ENCODE measurements at places on chromosomes 3 and 15.

DNA sequence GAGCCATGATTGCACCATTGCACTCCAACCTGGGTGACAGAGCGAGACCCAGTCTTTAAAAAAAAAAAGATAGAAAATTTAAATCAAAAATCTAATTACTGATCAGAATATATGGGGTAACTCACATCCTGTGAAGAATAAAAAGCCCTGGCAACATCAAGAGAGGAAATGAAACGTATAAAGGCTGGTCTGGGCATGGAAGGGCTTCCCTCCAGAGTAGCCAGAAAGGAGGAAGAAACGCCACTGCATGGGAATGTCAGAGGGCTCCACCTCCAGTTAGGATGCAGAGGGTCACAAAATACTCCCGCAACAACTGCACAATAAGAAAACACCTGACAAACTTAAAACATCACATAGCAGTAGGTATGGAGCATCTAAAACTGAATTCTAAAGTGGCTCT lies 4.9 kb upstream of the IQCF1 start:
- no peak for DNase-seq

DNA sequence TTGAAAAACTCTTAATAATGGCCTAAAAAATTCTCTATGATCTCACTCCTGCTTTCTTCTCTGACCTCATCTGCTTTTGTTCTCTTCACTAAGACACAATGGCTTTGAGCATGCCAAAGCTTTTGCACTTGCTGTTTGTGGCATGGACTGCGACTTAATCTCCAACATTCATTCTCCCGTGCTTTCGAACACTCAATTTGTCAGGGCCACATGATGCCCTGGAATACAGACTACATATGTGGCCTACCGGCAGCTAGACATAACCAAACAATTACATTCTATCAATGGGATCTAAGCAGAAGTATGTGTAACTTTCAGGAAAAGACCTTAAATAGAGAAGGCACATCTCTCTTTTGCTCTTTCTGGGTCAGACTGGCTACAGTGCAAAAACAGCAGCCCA lies 506.5 kb downstream of the MAGI1 start:
- no peak for DNase-seq

GRCh38 chr3:100103558-100104441 lies 10.5 kb downstream of the FILIP1L start:
- no peak for DNase-seq

DNA sequence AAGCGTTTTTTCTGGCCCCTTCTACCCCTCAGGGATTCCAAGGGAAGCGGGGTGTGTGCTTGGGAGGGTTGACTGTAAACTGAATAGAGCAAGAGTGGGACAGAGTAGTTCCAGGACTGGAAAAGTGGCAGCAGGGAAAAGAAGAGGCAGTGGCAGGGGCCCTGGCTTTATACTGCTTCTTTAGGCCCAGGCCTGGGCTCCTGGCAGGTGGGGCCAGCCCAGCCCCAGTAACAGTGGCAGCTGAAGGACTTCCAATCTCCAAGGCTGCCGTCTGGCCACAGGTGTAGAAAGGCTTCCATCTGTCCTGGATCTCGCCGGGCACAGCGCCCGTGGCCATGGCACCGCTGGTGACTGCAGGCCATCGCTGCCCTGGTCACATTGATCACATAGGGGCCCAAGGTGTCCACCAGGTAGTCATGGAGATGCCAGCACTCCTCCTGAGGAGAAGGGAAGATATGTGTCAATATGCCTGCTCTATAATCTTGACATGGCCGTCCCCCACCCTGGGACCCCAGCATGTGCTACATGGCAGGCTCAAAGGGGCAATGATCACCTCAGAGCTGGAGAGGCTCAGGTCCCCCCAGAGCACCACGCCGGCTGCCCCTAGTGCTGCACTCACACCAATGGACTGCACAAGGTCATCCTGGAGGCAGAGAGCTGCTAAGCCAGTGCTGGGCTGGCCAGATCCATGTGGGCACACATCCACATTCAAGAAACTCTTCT lies 1.0 kb upstream of the IFRD2 start:
- no peak for DNase-seq

DNA sequence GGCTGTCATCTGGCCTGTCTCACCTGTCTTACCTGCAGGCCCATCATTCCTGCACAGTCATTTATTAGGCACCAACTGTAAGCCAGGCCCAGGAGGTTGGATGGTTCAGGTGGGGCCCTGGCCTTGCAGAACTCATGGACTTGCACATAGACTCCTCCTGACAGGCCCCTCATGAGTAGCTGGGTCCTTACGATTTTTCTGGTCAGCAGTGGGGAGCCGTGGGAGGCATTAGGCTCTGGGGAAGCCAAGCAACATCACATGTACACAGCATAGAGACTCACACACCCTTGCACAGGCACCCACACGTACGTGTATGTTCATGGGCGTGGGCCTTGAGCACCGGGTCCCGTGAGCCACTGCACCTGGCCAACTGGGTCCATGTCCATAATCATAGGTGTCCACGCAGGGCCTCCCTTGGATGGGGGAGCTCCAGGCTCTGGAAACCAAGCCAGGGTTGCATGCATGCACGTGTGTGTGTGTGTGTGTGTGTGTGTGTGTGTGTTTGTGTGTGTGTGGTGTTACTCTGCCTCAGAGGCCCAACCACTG lies 20.3 kb downstream of the CISH start:
- no peak for DNase-seq

GRCh38 chr3:102225407-102226132 lies 209.2 kb upstream of the ZPLD1 start:
- DNase-seq = no peak

- peak; percentile 55 for DNase-seq
Observed at GRCh38 chr3:20040548-20041196, 426 bp downstream of the KAT2B start.

DNA sequence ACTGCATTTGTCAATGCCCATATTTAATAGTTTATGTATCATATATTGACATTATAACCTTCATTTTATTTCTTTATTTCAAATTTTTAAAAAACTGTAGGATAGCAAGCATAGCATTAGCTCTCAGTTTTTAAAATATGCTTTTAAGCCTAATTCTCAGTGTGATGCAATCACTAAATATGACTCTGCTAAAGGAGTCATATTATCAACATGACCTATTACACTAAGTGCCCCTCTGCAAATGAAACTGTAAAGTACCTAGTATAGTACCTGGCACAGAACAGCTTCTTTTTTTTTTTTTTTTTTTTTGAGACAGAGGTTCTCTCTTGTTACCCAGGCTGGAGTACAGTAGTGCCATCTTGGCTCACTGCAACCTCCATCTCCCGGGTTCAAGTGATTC lies 179.4 kb upstream of the CGNL1 start:
- DNase-seq = no peak

DNA sequence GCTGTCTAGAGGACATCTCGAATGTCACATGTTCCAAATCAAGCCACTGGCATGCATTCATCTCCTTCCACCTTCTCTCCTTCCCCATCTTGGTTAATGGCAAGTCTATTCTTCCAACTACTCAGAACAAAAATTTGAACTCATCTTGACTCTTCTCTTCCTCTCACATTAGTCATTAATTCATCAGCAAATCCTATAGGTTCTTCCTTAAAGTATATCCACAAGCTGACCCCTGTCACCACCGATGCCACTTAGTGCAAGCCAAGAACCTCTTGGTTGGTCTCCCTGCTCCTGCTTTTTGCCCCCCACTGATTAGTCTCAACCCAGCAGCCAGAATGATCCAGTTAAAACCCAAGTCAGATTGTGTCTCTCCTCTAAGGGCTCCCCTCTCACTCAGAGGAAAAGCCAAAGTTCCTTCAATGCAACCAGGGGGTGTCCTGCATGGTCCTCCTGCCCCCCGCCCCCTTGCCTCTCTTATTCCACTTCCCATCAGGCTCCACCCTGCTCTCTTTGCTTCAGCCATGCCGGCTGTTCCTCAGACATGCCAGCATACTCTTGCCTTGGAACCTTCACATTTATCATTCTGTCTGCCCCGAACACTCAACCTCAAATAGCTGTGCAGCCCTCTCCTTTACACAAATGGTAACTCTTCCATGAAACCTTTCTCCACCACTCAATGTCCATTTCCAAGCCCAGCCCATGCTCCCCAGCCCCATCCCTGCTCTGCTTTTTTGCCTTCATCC lies 1.0 kb upstream of the GALNT15 start:
- no peak for DNase-seq

DNA sequence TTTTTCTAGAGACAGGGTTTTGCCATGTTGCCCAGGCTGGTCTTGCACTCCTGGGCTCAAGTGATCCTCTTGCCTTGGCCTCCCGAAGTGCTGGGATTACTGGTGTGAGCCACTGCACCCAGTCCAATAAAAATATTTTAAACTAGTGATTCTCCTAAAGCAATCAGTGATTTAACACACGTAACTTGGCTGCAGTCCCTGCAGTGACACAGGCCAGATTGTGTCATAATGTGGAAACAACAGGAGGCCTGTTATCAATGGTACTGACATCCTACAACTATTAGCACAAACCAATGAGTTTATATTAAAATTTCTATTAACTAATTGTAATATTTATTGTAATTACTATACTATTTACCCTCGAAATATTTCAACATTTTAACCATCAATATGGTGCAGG lies 1.6 kb upstream of the SEC61A1 start:
- DNase-seq = no peak

- no peak for DNase-seq
Observed at GRCh38 chr15:75508840-75509532, 57.5 kb upstream of the SIN3A start.

- DNase-seq = no peak
Observed at GRCh38 chr15:66924889-66925288, 140.5 kb upstream of the SMAD3 start.

- DNase-seq = no peak
Observed at GRCh38 chr15:29159771-29160455, 109.7 kb downstream of the NSMCE3 start.

DNA sequence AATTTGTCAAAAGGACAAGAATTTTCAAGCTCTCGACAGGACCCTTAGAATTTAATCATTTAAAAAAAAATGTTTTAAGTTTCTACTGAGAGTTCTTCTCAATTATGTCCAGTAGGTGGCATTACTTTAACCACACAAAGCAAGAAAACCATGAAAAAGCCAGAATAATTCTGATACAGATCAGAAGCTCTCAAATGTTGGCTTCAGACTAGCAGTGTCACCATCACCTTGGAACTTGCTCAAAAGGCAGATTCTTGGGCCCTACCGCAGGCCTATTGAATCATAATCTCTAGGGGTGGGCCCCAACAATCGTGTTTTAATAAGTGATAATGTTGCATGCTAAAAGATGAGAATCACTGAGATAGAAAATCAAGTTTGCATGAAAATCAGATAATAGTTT lies 99.5 kb upstream of the KCNMB2 start:
- peak; percentile 36 for DNase-seq

GRCh38 chr3:46276497-46277099 lies 34.3 kb downstream of the CCR3 start:
- DNase-seq = no peak

- DNase-seq = no peak
Observed at GRCh38 chr15:63200464-63201249, 11.3 kb downstream of the RAB8B start.

DNA sequence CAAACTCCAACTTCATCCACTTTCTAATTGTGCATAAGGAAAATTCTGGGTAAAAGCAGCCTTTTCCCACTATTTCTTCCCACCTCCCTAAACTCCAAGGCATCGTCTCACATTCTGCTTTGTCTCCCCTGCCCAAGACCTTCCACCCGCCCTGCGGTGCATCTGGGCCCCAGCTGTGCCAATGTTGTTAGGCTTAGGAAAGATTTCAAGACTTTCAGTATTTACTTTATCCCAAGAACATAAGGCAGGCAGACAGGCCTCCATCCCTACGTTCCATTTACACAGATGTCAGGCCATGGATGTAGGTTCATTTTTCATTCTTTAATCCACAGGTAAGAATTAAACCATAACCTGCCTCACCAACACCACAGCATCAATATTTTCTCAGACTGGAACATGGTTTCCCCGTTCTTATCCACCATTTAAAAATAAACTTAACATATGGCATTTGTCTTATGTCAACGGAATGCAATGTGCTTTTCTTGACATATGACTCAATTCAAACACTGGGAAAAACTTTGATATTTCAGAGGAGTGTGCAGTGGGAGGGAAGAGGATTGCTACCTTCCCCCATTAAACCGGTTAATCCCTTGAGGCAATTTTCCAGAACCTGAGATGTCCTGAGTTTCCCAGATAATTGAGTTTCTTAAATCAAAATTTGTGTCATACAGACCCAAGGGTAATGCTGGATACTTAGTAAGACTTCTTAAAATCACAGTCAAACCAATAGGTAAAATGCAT lies 238.0 kb upstream of the LRIG1 start:
- no peak for DNase-seq

- DNase-seq = no peak
Observed at GRCh38 chr3:57046101-57046765, 14.2 kb upstream of the SPATA12 start.

DNA sequence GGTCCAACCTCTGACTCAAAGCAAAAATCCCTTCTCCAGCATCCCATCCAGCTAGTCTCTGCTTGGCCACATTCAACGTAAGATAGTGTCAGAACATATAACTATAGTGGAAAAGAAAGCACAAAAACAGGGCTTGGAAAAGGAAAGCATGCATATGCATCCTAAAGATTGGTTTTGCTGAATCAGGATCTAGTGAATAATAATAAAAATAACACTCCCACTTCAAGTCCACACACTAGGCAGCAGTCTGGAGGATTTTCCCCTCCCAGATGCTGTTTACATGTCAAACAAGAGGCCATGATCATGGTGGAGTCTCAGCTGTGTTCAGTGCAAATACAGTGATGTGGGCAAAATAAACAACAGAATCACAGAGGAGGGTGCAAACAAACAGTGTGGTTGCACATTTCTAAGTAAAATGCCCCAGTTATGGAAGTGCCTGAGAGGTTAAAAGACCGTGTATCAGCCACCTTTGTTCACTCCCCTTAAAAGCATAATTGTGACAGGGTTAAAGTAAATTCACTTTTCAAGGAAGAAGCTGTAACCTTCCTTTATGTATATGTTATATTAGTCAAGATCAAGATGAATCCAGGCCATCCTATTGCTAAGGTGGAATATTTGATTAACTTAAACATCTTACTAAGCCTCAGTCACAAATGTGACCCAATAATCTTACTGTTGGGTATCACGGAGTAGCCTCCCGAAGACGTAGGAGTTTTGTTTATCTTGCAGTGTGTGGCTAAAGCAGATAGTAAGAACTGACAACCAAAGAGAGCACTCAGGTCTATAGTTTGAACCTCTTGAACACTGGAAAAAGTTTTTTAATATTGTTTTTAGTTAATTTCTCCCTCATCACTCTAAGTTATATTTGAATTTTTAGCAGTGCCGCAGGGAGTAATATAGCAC lies 424.5 kb downstream of the SOX2 start:
- no peak for DNase-seq

All from KG1 (cell line).